ENCODE measurements at places on chromosomes 12 and 14.

DNA sequence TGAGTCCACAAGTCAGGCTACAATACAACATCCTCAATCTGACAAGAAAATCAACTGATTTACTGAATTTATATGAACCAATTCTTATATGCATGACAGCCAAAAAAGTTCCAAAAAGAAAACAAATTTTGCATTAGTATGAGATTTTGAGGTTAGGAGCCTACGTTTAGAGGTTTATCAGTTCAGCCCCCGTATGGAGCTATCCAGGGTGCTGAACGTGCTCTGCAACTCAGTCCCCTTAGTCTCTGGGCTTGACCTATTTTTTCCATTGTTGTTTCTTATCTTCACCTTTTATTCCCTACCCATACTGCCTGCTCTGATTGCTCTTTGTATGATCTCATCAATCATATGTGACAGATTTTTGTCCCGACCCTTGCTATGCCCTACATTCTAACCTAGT, 693.0 kb downstream of the NRXN3 start:
- DNase-seq, result peak; percentile 32

GRCh38 chr14:68392393-68393141, 400.3 kb downstream of the ZFP36L1 start:
- DNase-seq, result peak; percentile 58

DNA sequence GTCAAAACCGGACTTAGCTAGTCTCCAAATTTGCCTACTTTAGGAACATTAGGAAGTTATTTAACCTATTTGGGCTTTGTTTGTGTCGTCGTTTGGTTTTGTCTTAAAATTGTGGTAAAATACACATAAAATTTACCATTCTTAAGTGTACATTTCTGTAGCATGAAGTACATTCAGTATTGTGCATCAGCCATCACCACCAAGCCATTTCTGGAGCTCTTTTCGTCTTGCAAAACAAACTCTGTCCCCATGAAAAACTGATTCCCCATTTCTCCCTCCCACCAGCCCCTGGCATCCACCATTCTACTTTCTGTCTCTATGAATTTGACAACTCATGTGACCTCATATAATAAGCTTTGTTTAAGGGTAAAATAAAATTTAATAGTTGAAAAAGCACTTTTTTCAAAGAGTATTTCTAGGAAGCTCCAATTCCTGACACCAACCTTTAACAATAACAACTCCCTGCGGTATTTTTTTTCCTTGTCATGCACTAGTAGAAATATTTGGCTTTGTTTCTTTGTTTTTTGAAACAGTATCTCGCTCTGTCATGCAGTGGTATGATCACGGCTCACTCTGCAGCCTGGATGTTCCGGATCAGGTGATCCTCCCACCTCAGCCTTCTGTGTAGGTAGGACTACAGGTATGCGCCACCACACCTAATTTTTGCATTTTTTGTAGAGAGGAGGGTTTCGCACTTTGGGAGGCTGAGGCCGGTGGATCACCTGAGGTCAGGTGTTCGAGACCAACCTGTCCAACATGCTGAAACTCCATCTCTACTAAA, 3.6 kb upstream of the UBC start:
- DNase-seq, result no peak

- DNase-seq, result no peak
Measured at GRCh38 chr12:29211696-29212095, 62.6 kb downstream of the FAR2 start.

DNA sequence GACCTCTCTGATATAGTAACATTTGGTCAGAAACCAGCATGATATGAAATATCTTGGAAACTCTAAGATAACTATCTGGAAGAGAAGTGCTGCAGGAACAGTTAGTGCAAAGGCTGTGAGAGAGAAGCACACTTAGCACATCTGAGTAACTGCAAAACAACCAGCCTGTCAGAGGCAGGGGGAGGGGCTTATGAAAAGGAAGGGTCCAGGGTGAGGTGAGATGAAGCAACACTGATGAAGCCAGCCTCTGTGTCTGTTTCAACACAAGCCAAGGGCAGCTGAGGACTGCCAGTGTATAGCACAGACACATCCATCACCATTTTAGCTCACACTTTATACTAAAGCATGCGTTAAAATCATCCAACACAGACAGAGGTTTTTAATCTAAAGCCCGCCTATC, 37.4 kb upstream of the OVCH1 start:
- DNase-seq, result peak; percentile 71

DNA sequence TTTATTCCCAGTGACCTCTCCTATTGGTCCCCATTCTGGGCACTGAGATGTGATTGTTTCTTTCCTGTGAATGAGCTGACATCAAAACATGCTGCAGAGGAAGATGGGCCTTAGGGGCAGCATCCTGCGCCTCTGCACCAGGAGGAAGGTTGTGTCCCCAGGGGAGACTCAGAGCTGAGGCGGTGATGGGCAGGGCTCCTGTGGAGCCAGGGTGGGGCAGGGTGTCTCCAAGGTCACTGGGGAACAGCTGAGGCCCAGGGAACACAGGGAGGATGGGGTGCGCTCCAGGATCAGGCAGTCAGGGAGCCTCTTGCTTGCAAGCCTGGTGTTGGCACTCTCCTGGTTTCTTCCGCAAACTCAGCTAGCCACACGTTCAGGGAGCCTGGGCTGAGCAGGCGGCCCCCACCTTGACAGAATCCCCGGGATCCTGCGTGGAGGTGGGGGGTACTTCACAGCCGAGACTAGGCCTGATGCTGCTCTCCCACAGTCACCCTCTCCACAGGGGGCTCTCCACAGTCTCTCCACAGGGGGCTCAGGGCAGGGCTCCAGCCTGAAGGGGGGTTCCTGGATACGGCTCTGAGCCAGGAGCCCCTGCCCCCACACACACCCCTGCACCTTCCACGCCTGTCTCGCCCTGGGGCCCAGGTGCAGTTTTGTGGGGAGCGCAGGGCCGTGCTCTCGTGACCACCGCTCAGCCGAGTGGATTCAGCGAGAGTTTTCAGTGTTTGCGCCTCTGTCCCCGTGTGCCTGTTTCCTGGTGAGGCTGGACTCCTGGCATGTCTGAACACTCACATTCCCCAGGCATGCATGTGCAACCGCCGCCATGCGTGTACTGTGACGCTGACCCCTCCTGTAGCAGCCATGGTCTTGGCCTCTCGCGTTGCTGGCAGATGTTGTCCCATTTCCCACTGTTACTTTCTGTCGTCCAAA, 264.7 kb downstream of the SEC23A start:
- DNase-seq, result no peak

GRCh38 chr12:27343255-27344000, 10.8 kb downstream of the BMAL2 start:
- no peak for DNase-seq

GRCh38 chr14:99576761-99577705, 27.0 kb downstream of the CCDC85C start:
- no peak for DNase-seq

- DNase-seq, result no peak
Measured at GRCh38 chr12:31122481-31122880, 48.8 kb downstream of the DDX11 start.

DNA sequence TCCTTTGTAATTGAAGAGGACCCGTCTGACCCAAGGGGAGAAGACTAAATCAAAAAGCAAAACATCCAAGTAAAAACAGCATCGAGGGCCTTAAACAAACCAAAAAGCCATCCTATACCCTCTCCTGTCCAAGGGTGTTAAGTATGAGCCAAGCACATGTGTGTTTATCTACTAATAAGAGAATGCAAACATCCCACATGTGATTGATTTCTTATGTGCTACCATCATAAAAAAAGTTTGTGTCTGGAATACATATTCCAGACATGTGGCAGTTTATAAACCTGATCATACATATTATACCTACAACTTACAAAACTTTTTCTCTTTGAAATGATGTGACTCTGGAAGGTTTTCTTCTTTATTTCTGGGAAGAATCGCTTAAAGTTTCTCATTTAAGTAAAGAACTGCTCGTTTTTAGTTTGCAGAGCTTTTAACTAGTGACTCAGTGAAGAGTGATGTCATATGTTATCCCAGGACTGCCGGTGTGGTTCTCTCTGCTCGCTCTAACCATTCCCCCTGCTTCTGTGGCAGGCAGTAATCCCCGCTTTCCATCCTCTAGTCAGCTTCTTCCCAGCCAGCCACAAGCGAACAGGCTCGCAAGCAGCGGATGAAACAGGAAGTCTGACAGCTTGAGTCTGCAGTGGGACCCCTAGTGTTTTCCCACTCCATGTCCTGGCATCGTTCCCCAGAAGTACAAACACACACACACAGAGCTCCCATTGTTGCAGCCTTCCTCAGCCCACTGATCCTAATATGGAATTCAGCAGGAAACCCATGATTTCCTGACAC, 431 bp upstream of the RHOJ start:
- DNase-seq, result peak; percentile 45

DNA sequence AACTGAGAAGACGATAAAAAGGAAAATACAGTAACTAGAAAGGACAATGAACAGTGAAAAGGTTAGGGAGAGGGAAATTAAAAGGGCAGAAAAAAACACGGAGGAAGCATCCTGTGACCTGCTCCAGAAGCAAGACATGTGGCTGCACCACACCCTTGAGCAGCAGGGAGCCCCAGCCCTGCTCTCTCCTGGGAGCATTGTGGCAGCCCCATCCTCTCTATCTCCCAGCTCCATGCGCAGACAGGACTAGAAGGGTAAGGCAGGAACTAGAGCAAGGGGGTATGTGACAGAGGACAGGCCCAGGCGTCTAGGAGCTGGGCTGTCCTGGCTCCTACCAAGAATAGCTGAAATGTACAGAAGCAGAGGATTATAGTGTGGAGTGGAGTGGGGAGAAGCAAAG, 38.6 kb upstream of the SMUG1 start:
- no peak for DNase-seq

DNA sequence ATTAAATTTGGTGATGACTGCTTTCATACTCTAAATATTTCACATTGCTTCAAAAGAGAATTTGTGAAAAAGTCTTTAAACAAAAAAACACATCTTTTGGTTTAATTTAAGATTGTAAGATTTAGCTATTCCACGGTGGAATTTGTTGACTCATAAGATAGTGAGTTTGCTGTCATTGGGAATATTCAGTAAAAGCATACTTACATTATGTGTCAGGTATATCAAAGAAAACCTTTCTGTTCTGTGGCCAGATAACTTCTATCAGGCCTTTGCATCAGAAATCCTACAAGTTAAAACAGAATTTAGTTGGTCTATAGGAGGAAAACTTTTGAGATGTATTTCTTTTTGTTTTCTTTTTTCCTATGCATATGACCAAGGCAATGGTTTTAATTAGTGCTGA, 148.8 kb upstream of the E2F7 start:
- no peak for DNase-seq

DNA sequence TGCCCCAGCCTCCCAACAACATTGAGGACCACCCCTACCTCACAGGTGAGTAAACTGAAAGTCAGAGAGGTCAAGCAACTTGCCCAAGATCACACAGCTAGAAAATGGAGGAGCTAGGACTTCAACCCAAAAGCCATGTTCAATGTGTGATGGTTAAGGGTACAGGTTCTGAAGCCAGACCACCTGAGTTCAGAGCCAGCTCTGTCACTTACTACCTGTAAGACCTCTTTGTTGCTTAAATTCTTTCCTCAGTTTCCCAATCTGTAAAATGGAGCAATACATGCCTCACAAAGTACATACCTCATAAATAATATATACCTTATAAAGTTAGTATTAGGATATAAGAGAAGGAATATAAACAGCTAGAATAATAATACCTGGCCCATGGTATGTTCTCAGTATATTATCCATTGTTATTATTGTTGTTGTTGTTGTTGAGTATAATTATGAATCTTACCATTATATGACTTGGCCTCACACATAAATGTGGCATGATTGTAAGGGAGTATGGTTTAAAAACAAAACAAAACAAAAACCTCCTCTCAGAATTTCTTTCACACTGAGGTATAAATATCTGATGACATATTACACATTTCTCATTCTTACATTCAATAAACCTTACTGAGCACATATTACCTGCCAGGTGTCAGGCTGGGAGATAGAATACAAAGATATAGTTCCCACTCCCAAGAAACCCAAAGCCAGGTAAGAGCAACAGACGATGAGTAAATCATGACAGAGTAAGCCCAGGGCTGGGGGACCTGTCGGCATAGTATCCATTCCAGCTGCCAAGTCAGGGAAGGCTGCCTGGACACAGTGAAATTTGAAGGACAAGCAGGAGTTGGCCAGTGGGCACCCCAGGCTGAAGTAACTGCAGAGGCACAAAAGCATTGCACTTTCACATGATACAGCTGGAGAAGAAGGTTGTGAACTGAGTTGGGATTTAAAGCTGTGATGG, 19.6 kb downstream of the CMKLR1 start:
- no peak for DNase-seq

DNA sequence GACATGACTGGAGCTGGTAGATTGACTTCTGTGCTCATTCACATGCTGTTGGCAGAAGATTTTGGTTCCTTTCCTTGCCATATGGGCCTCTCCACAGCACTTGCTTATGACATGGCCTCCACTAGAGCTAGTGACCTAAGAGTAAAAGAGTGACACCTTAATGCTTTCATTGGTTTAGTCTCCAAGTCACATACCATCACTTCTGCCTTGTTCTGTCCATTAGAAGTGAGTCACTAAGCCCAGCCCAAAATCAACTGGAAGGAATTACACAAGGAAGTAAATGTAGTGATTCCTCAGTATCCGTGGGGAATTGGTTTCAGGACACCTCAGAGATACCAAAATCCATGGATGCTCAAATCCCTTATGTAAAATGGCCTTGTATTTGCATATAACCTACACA, 81.3 kb downstream of the PPHLN1 start:
- DNase-seq, result no peak

- peak; percentile 68 for DNase-seq
Measured at GRCh38 chr14:96502621-96503305, 581 bp downstream of the PAPOLA start.

- DNase-seq, result no peak
Measured at GRCh38 chr12:117684471-117684870, 284.3 kb downstream of the KSR2 start.

DNA sequence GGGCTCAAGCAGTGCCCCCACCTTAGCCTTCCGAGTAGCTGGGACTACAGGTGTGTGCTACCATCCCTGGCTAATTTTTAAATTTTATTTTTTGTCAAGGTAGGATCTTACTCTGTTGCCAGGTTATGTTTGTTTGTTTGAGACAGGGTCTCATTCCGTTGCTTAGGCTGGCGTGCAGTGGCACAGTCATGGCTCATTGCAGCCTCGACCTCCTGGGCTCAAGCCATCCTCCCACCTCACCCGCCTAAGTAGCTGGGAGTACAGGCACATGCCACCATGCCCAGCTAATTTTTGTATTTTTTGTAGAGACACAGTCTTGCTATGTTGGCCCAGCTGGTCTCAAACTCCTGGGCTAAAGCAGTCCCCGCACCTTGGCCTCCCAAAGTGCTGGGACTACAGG, 83.3 kb upstream of the KCNH3 start:
- DNase-seq, result no peak

- no peak for DNase-seq
Measured at GRCh38 chr12:45355730-45356129, 139.8 kb downstream of the ANO6 start.

Data from cardiac muscle cell (in vitro differentiated cells and primary cell).